ENCODE measurements at places on chromosomes 2 and 18.

DNA sequence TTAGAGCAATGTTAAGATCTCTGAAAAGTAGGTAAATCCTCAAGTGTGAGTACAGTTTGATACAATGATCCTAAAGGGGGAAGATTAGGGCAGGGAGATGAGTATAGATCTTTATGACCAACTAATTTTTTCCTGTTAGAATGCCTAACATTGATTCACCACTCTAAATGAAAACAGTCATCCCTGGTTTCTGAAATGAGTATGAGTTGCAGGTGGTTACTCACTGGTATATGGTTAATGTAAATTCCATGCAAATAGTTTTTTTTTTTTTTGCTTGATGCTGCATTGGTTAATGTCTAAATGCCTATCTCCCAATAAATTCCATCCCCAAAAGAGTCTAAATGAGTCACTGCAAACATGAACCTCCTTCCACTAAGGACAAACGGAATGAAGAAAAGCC is 55.0 kb upstream of the SERPINB2 start:
- DNase-seq: no peak

GRCh38 chr2:47437287-47437686 is 34.3 kb downstream of the MSH2 start:
- no peak for DNase-seq

- DNase-seq: no peak
These were observed 311.8 kb upstream of the ST6GAL2 start for GRCh38 chr2:107197594-107198294.

- DNase-seq: no peak
These were observed 39.0 kb downstream of the AQP12A start for GRCh38 chr2:240730501-240731177.

DNA sequence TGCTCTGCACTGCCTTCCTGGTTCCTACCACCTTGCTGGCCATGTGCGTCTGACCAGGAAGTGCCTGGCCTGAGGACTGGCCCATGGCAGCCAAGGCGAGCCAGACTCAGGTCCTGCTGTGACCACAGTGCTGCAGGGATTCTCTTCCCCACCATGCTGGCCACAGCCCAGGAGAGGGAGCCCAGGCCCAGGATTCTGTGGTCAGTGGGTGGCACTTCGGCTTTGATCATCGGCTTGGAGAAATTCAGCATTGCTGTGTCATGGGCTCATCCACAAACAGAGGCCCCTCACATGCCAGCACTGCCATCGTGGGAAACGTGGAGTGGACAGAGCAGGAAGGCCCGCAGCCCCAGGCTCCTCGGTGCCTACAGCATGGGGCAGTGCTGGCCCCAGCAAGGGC is 211.6 kb downstream of the SEPTIN10 start:
- DNase-seq: no peak

- no peak for DNase-seq
These were observed 54.5 kb downstream of the MEMO1 start for GRCh38 chr2:31956312-31956711.

GRCh38 chr18:48851599-48851960 is 99.2 kb downstream of the SMAD7 start:
- DNase-seq: no peak

- DNase-seq: no peak
These were observed 672 bp downstream of the ATP6V1B1 start for GRCh38 chr2:70936165-70936978.

DNA sequence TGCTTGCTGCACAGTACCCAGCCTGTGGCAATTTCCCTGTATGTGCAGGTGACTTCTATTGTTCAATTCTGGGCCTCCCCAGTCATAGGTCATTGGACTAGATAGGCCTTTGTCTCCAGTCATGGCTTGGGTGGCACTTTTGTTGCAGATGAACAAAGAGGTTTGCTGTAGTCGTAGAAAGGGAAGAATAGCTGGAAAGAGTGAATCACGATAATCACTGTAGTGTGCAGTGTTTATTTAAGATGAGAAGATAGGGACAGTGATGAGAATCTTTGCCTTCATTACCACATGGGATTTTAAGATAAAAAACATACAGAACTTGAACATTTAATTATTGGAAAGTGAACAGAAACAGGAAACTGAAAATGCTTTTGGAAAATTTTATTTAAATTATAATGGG is 156.1 kb upstream of the CYRIA start:
- no peak for DNase-seq

- DNase-seq: no peak
These were observed 134.3 kb upstream of the HAAO start for GRCh38 chr2:42926434-42927333.

GRCh38 chr2:98697651-98698337 is 33.1 kb downstream of the MGAT4A start:
- no peak for DNase-seq

GRCh38 chr2:155250800-155251199 is 552.3 kb downstream of the KCNJ3 start:
- DNase-seq: no peak

GRCh38 chr18:32091325-32091723 is 350 bp upstream of the RNF138 start:
- DNase-seq: no peak

- DNase-seq: no peak
These were observed 3.4 kb upstream of the PAX8 start for GRCh38 chr2:113281910-113282746.

- DNase-seq: no peak
These were observed 77.5 kb downstream of the NDUFA10 start for GRCh38 chr2:239947729-239948045.

DNA sequence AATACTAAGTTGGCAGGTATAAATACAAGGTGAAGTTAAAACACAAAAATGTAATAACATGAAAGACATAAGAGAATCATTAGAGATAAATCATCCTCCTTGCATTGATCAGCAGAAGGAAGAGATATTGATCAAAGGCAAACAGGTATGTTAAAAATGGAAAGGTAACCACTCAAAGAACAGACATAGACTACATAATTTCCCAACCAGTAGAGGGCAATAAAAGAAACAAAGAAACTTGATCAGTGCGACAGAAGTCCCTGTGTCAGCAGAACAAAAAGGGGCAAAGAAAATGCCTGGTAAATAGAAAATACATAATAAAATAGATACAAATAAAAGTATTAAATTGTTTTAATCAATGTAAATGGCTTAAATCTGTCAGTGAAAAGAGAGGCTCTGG is 53.6 kb downstream of the FAM228A start:
- no peak for DNase-seq

- no peak for DNase-seq
These were observed 16.4 kb downstream of the CAPN13 start for GRCh38 chr2:30790879-30791278.

DNA sequence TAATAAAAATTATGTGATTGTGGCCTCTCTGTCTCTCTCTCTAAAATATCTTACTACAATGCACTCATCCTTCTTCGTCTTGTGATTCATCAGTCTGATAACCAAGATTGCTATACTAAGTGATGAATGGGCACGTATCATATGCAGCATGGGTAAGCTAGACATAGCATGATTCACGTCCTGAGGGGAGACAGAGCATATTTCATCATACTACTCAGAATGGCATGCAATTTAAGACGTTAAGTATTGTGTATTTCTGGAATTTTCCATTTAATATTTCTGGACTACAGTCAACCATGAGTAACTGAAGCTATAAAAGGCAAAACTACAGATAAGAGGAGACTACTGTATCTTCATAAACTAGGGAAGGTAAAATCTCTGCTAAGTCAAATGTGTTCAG is 97.0 kb upstream of the CD226 start:
- DNase-seq: no peak

DNA sequence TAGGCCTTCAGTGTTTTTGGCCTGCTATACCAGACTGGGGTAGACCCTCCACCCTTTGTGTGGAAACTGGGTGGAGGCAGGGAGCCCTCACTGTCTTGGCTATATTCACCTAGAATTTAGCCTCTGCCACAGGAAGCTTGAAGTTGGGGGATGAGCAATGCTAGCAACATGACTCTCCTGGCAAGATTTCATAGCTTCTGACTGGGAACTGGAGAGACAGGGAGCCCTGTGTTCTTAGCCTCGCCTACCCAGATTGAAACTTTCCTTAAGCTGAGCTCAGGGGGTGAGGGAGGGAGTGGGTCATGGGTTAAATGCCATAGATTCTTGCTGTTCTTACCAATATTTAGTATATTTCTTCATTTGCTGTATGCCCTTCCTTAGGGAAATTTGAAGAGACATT is 46.8 kb upstream of the FAM98A start:
- no peak for DNase-seq

- no peak for DNase-seq
These were observed 56.1 kb downstream of the HNRNPLL start for GRCh38 chr2:38546585-38546984.

DNA sequence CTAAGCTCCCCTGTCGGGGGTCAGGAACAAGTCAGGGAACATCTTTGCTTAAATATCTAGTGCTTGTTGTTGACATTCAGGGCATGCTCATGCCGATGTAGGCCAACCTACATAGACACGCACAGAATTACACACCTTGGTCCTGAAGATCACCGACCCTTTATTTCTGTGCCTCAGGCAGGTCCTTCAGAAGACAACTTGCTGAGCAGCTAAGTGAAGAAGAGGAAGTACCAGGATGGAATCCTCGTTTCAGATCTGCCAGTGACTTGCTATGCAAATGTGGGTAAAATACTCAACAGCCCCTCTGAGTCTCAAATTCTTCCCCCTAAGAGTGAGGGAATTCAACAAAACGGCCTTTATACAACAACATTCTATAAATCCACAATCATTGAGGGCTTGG is 494.7 kb downstream of the BCL11A start:
- no peak for DNase-seq

DNA sequence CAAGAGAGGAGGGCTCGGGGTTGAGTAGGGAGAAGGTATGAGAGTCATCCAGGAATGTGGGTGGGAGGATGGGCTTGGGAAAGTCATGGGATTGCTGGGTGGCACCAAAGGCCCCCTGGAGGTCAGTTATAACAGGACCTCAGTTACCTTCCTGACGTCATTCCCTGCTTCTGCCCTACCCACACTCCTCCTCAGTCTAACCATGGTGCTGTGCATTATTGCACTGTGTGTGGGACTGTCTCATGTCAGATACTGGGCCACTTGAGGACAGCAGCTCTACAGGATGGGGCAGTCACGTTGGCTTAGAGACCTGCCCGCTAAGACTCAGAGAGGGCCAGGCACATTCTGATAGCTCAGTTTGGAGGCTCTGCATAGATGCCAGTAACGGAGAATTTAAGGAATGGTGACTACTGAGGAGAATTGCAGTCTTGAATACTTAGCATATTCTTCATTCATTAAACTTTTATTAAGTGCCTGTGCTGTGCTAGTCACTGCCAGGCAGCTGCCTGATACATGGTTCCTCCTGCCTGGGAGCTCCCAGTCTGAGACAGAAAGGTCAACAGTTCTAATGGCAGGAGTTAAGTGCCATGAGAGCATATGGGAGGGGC is 90.5 kb downstream of the LAMA3 start:
- no peak for DNase-seq

DNA sequence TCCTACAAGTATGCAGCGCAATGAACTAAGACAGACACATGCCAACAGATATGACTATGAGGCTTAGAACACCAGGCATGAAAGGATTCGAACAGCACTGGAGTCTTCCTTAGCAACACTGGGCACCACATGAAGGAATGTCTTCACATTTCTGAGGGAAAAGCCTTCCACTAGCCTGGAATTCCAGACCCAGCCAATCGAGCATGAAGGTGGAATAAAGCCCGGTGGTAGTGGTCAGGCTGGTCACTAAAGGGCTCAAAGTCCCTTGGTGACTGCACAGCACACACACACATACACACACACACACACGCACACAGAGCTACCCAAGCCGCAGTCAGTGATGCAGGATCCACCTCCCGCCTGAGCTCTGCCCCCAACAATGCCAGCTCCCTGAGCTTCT is 19.7 kb upstream of the SFXN5 start:
- DNase-seq: no peak

DNA sequence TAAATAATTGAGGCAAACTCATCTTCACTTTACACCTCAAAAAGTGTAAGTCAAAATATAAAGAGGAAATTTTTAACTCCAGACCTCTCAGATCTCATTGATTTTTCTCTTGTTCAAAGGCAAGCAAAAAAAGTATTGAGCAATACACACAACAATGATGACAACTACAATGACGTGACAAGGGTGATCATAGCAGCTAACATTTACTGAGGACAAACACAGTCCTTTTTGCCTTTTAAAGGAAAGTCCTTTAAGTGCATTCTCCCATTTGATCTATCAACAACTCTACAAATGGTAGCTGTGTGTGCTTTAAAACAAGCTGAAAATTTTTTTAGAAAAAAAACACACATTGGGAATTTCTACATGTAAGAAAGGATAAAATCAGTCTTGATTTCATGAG is 123.5 kb upstream of the CTAGE1 start:
- no peak for DNase-seq

GRCh38 chr2:162478721-162479129 is 134.8 kb downstream of the GCA start:
- no peak for DNase-seq

- DNase-seq: no peak
These were observed 107.9 kb downstream of the CDC42EP3 start for GRCh38 chr2:37563375-37564015.

- DNase-seq: no peak
These were observed 663.4 kb downstream of the ARHGAP15 start for GRCh38 chr2:143792602-143793001.

GRCh38 chr18:6917072-6917471 is 187.6 kb downstream of the ARHGAP28 start:
- no peak for DNase-seq

- DNase-seq: no peak
These were observed 60.0 kb upstream of the RPE start for GRCh38 chr2:209942426-209942825.

GRCh38 chr2:237472187-237472712 is 14.8 kb upstream of the MLPH start:
- DNase-seq: no peak

- DNase-seq: no peak
These were observed 329.1 kb downstream of the SATB2 start for GRCh38 chr2:199128476-199129229.

- DNase-seq: no peak
These were observed 21.5 kb upstream of the IL18RAP start for GRCh38 chr2:102401456-102401855.

DNA sequence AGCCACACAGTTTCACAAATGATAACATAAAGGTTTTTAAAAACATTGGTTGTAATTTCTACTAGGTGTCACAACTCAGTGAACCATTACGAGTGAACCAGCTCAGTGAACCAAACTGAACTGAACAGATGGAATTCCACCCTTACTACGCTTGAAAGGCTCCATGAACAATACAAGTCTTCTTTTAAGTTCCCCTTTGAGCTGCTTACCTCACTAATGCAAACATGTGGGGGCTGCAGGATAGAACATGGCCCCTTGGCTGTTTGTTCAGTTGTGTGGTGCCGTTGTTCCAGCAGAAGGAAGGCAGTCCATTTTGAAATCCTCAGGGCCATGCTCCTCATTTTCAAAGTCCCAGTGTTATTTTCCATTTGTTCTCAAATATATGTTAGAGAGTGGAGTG is 30.7 kb upstream of the KLHL14 start:
- DNase-seq: no peak

GRCh38 chr2:175829741-175830140 is 172.3 kb downstream of the LNPK start:
- no peak for DNase-seq

DNA sequence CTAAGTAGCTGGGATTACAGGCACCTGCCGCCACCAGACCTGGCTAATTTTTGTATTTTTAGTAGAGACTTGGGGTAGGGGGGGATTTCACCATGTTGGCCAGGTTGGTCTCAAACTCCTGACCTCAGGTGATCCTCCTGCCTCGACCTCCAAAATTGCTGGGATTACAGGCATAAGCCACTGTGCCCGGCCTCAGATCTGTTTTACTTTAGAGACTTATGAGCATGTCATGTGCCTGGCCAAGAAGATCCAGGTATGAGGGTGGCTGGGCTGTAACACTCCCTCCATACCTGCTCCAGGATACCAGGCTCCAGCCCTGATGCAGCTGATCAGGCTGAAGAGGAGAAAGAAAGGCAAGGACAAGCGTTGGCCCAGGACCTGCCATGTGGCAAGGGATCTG is 125.0 kb downstream of the LPIN1 start:
- no peak for DNase-seq

Measured in stimulated activated CD4-positive, alpha-beta T cell treated with anti-CD3 and anti-CD28 coated beads, Interleukin-1b, Interleukin-23, amount 100 ng/mL, for 24 hours (primary cell).